ENCODE measurements at places on chromosomes 12 and 14.

- H3K27me3 ChIP-seq: peaks cover 21% of the 10 kb centered on the region
- no peaks in the 10 kb centered on the region for H3K4me1 ChIP-seq
- H3K36me3 ChIP-seq: no peaks in the 10 kb centered on the region
Observed at GRCh38 chr14:33950320-33951182, at the start of gene EGLN3. TSS of gene EGLN3 (minus strand) at chr14:33951074. CDS start at chr14:33950752, 322 bp downstream.

DNA sequence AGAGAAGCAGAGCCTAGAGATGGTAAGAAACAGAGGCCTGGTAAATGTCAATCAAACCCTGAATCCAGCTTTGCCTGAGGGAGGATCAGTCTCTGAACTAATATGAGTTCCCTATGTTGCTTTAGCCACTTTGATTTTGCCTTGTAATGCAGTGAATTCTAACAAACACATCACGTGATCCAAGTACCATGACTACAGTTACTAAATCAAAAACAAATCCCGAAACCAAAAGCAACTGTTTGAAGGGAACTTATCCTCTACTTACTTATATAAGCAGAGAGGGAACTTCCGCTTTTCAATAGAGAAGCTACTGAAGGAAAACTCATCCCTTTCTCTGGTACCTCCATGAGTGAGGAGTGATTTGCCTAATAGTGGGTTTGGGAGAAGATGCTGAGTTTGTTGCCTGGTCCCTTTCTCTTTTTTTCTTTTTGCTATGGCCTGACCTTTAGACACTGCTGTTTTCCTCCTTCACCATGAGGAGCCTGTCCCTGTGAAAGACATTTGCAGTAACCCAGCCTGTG, 7.7 kb upstream of the PPTC7 start:
- peaks cover 2% of the 10 kb centered on the region for H3K4me1 ChIP-seq
- peak overlapping the region; percentile 57 for H3K27ac ChIP-seq
- no peaks in the 10 kb centered on the region for H3K27me3 ChIP-seq
- H3K4me3 ChIP-seq: no peak overlapping the region
- no peaks in the 10 kb centered on the region for H3K36me3 ChIP-seq

DNA sequence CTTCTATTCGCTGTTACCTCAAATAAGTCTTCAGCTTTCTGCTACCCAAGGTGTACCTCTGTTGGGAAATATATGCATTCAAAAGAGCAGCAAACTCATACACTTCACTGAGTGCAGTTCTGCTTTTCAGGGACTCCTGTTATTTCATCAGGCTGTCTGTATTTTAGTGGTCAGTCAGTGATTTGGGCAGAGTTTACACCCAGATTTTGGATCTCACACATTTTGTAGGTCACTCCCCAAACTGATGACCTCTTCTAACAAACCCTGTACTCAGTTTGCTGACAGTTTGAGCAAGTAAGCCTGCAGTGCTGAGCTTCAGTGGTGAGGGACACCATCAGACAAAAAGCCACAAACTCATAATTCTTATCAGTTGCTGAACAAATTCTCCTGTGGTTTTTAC, 8.2 kb upstream of the WASHC4 start:
- peaks cover 2% of the 10 kb centered on the region for H3K4me1 ChIP-seq
- H3K4me3 ChIP-seq: no peak overlapping the region
- no peaks in the 10 kb centered on the region for H3K36me3 ChIP-seq

- H3K4me1 ChIP-seq: no peaks in the 10 kb centered on the region
- H3K4me3 ChIP-seq: no peak overlapping the region
- H3K27ac ChIP-seq: no peak overlapping the region
Observed at GRCh38 chr12:50666023-50666422, 97.9 kb upstream of the ATF1 start.

GRCh38 chr12:68784015-68784414, 24.0 kb upstream of the MDM2 start:
- DNase-seq: peak; percentile 27
- no peak overlapping the region for H3K27ac ChIP-seq
- H3K36me3 ChIP-seq: no peaks in the 10 kb centered on the region
- no peaks in the 10 kb centered on the region for H3K27me3 ChIP-seq
- H3K4me3 ChIP-seq: no peak overlapping the region
- H3K4me1 ChIP-seq: peaks cover 2% of the 10 kb centered on the region

GRCh38 chr12:13362260-13362841, 165.8 kb downstream of the EMP1 start:
- no peak overlapping the region for H3K4me3 ChIP-seq
- H3K27me3 ChIP-seq: no peaks in the 10 kb centered on the region
- no peaks in the 10 kb centered on the region for H3K4me1 ChIP-seq
- H3K27ac ChIP-seq: no peak overlapping the region
- DNase-seq: peak; percentile 43

DNA sequence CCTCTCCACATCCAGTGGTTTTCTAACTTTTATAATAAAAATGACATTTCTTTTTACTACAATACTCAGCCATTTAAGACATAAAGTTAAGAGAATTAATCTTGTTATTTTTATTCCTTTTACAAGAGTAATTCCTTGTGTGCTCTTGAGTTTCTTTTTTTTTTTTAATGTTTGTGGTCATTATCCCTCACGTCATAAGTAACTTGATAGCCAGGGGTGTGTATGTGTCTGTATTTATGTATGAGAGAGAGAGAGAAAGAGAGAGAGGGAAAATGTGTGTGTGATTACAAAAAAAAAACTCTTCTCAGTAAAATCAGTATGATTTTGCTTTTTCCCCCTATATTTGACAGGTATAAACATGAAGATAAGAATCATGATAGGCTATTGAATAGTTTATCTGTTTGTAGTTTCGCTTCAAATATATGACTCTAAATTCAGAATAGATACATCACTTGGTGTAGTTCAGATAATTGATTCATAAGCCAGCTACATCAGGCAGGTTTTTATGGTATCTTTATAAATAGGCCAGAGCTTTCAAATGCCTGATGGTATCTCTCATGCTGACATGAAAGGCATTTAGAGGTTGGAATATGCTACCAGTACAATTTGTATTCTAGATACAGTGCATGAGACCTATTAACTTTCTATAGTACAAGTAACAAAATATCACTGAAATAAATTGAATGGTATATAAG, 34.9 kb downstream of the RERGL start:
- H3K27ac ChIP-seq: no peak overlapping the region
- DNase-seq: no peak
- H3K27me3 ChIP-seq: no peaks in the 10 kb centered on the region

- no peaks in the 10 kb centered on the region for H3K4me1 ChIP-seq
- H3K4me3 ChIP-seq: no peak overlapping the region
- no peaks in the 10 kb centered on the region for H3K36me3 ChIP-seq
- no peak for DNase-seq
- peaks cover 2% of the 10 kb centered on the region for H3K27me3 ChIP-seq
Observed at GRCh38 chr14:67735336-67736147, 33.9 kb downstream of the RDH12 start.

DNA sequence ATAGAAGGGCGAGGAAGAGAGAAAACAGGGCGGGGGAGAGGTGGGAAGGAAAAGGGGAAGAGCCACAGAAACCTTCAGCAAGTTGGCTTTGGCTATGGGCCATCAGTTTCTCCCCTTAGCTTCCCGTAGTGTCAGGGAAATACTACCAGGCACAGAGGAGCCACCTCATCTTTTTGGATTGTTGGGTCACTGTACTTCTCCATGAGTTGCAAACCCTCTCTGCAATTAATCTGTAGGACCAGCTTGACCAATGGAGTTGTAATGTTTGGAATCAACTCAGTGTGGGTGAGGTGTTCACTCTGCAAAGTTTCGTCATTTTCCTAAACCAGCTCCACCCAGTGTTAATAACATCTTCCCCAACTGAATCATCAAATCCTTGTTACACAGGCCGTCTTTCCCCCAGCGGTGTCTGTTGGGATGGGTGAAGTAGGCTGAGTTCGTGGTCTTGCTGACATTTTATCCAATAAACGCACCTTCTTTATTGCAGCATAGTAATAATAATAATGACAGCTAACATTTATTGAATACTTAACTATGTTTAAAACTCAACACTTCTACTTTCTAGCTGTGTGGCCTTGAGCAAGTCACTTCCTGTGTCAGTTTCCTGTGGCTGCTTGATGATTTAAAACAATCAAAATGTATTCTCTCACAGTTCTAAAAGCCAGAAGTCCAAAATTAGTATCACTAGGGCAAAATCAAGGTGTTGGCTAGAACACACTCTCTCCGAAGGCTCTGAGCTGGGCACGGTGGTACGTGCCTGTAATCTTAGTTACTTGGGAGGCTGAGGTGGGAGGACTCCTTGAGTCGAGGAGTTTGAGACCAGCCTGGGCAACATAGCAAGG, 8.1 kb upstream of the GLTP start:
- peak overlapping the region; percentile 90 for H3K27ac ChIP-seq
- no peaks in the 10 kb centered on the region for H3K36me3 ChIP-seq
- peaks cover 16% of the 10 kb centered on the region for H3K4me1 ChIP-seq
- peak; percentile 95 for DNase-seq

- no peaks in the 10 kb centered on the region for H3K4me1 ChIP-seq
- peaks cover 8% of the 10 kb centered on the region for H3K36me3 ChIP-seq
- no peak overlapping the region for H3K4me3 ChIP-seq
- no peak for DNase-seq
Observed at GRCh38 chr14:60125918-60126317, 34.2 kb downstream of the PCNX4 start.

- H3K27me3 ChIP-seq: peaks cover 2% of the 10 kb centered on the region
- H3K4me3 ChIP-seq: no peak overlapping the region
- no peaks in the 10 kb centered on the region for H3K36me3 ChIP-seq
- H3K4me1 ChIP-seq: no peaks in the 10 kb centered on the region
Observed at GRCh38 chr12:6039894-6040601, 84.4 kb downstream of the VWF start.

DNA sequence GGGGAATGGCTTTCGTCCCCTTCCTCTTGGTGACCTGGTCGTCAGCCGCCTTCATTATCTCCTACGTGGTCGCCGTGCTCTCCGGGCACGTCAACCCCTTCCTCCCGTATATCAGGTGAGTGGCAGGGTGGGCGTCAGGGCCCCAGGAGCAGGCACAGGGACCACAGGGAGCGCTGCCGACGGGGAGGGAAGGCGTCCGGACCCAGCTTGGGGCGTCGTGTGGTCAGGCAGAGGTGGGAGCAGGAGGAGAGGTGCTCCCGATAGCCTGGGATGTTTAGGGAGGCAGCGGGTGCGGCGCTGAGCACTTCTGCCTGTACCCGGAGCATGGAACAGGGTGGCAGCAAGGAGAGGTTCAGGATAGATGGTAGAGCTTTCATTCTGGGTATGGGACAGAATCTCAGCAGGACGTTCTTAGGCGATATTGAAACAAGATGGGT, 444 bp downstream of the DRAM1 start:
- peak; percentile 28 for DNase-seq
- peak overlapping the region; percentile 90 for H3K4me3 ChIP-seq
- peaks cover 3% of the 10 kb centered on the region for H3K36me3 ChIP-seq
- peak overlapping the region; percentile 95 for H3K27ac ChIP-seq

GRCh38 chr14:73861073-73861472, 9.4 kb downstream of the PTGR2 start:
- no peak overlapping the region for H3K27ac ChIP-seq
- no peak overlapping the region for H3K4me3 ChIP-seq
- H3K36me3 ChIP-seq: peaks cover 2% of the 10 kb centered on the region
- no peaks in the 10 kb centered on the region for H3K27me3 ChIP-seq
- DNase-seq: no peak

GRCh38 chr14:24879661-24880386, 170.1 kb downstream of the STXBP6 start:
- no peaks in the 10 kb centered on the region for H3K27me3 ChIP-seq
- no peak for DNase-seq
- H3K4me1 ChIP-seq: no peaks in the 10 kb centered on the region
- H3K4me3 ChIP-seq: no peak overlapping the region

DNA sequence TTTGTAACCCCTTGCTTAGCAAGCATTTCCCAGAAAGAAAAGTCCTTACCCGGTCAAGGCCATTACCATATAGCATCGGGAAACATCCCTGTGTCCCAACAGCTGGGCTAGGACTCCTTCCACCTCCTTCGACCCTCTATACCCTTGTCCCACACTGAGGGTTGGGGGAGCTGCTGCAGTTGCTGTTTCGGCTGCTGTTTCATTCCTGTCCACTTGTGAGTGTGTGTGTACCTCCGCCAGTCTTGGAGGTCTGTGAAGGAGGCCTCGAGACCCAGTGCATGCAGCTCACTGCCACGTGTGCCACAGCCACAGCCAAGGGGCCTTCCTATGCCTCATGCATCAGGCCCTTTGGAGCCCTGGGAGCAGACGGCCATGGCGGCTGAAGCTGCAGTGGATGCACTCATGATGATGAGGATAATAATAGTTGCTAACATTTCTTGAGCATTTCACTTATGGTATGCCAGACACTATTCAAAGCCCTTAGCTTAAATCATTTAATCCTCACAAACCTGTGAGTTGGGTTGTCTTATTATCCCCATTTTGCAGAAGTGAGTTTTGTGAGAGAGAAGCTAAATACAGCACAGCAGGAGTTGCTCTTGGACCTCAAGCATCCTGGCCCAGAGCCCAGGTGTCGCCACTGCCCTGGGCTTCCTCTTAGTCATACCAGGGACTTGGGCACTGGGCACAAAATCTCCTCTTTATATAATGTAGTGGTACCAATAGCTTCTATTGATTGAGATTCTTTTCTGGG, 156.5 kb downstream of the PRKCH start:
- peak overlapping the region; percentile 92 for H3K27ac ChIP-seq
- no peak overlapping the region for H3K4me3 ChIP-seq
- peak; percentile 57 for DNase-seq
- peaks cover 30% of the 10 kb centered on the region for H3K4me1 ChIP-seq

DNA sequence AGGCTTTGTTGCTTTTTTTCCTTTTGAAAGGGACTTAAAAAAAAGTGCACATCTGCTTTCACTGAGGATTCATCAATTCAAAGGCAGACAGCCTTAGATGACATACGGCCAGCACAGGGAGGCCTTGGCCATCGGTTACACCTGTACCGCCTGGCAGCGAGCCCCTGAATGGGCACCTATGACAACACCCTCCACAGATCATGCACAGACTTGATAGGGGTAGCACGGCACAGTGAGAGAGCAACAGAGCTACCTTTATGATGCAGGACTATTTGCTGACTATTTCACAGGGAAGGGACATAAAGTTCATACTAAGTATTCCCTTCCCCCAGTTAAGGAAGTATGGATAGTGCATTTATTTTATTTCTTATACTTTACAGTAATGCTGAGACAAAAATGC, 137.9 kb upstream of the ARID2 start:
- H3K36me3 ChIP-seq: no peaks in the 10 kb centered on the region
- H3K4me1 ChIP-seq: no peaks in the 10 kb centered on the region
- H3K27me3 ChIP-seq: no peaks in the 10 kb centered on the region
- no peak overlapping the region for H3K4me3 ChIP-seq

GRCh38 chr12:48197549-48197970, 5.5 kb downstream of the OR10AD1 start:
- H3K27ac ChIP-seq: peak overlapping the region; percentile 85
- DNase-seq: peak; percentile 54
- peaks cover 2% of the 10 kb centered on the region for H3K4me1 ChIP-seq

DNA sequence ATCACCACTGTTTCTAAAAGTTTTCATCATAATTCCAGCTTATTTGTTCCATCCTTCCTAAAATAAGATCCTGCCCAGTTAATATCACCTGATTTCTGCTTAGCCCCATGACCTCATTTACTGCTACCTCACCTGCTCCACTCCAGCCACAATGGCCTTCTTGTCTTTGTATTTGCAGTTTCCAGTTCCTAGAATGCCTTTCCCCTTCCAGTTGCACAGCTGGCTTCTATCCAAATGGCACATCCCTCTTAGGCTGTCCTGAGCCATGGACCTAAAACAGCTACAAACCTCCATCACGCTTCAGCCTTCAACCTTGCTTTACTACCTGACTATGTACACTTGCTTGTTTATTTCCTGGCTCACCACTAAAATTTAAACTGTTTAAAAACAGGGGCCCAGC, 6.5 kb upstream of the LGMN start:
- H3K4me1 ChIP-seq: no peaks in the 10 kb centered on the region
- no peak overlapping the region for H3K4me3 ChIP-seq
- H3K27ac ChIP-seq: no peak overlapping the region
- peaks cover 5% of the 10 kb centered on the region for H3K27me3 ChIP-seq

GRCh38 chr14:72418806-72419205, 475.1 kb downstream of the DPF3 start:
- H3K27me3 ChIP-seq: no peaks in the 10 kb centered on the region
- no peaks in the 10 kb centered on the region for H3K36me3 ChIP-seq
- DNase-seq: no peak
- no peak overlapping the region for H3K27ac ChIP-seq

Data from fibroblast of lung (primary cell).